ENCODE measurements at places on chromosomes 2 and 18. TPM values are rescaled to one million over a fixed set of nuclear protein-coding genes. Genes with fewer than 3 reads are reported as not detected.

The SLC4A3 gene
- 4.7 TPM for total RNA-seq

The TBR1 gene
- total RNA-seq = 0.26 TPM

The APLF gene
- total RNA-seq = 4.0 TPM

The PDK1 gene
- total RNA-seq = 26.5 TPM

The IGFBP2 gene
- total RNA-seq = 18.3 TPM

The RAMP1 gene
- 11.2 TPM for total RNA-seq

DNA sequence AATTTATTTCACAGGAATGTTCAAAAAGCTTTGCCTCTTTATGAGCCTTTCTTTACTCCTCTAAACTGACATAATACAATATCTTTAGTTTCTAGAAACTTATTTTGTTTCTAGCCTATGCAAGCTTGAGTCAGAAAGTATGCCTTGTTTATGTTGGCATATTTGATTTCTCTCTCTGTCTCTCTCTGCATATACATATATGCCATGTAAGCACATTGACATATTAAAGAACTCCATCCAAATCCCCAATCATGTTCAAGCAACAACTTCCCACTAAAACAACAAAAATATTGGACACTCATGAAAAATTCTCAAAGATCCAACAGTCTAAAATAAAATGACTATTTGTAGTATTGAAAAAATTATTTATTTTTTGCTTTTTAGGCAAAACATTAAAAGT, 1651.2 kb upstream of the ACVR2A start:
- H3K27ac ChIP-seq = no peak overlapping the region
- H3K27me3 ChIP-seq = no peaks in the 10 kb centered on the region
- DNase-seq = no peak
- H3K4me1 ChIP-seq = no peaks in the 10 kb centered on the region
- no peak overlapping the region for H3K4me3 ChIP-seq
- H3K36me3 ChIP-seq = no peaks in the 10 kb centered on the region

DNA sequence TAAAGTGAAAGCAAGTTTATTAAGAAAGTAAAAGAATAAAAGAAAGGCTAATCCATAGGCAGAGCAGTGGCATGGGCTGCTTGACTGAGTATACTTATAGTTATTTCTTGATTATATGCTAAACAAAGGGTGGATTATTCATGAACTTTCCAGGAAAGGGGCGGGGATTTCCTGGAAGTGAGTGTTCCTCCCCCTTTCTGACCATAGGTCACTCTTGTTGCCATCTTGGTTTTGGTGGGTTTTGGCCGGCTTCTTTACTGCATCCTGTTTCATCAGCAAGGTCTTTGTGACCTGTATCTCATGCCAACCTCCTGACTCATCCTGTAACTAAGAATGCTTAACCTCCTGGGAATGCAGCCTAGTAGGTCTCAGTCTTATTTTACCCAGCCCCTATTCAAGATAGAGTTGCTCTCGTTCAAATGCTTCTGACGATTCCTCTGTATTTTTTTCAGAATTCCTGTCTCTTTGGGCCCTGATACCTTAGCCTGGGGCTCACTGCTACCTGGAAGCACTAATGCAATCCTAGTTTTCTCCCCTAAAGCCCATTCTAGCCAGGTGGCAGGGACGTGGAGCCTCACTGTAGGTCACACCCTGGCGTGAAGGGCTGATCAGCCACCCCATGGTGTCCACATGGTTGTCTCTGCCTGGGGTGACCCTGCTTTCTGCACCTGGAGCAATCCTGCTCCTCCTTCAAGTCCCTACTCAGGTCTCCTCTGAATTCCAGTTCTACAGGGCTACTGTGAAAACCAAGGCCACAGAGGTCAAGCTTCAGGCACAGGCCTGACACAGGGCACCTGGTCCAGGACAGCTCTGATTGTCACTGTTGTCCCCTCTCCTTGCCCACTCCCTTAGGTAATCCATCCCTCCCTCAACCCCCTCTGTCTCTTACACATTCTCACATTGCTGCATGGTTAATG, 6.0 kb upstream of the SLC35F6 start:
- peaks cover 17% of the 10 kb centered on the region for H3K4me1 ChIP-seq
- DNase-seq = peak; percentile 98
- H3K27ac ChIP-seq = peak overlapping the region; percentile 90
- H3K4me3 ChIP-seq = no peak overlapping the region
- no peaks in the 10 kb centered on the region for H3K27me3 ChIP-seq

DNA sequence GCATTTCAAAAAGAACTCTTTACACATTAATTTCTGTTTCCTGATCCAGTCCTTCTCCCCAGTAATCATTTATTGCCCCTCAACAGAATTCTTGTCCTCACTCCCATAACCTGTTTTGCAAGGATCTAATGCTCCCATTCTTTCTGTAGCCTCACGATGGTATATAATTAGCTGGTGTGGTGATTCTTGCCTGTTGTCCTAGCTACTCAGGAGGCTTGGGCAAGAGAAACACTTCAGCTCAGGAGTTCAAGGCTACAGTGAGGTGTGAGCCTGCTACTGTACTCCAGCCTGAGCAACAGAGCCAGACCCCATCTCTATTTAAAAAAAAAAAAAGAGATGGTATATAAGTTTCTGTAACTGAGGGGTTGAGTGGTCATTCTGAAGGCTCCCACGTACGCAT, 7.7 kb upstream of the TRAPPC8 start:
- H3K4me1 ChIP-seq = peaks cover 5% of the 10 kb centered on the region
- no peak overlapping the region for H3K4me3 ChIP-seq
- peaks cover 4% of the 10 kb centered on the region for H3K36me3 ChIP-seq

DNA sequence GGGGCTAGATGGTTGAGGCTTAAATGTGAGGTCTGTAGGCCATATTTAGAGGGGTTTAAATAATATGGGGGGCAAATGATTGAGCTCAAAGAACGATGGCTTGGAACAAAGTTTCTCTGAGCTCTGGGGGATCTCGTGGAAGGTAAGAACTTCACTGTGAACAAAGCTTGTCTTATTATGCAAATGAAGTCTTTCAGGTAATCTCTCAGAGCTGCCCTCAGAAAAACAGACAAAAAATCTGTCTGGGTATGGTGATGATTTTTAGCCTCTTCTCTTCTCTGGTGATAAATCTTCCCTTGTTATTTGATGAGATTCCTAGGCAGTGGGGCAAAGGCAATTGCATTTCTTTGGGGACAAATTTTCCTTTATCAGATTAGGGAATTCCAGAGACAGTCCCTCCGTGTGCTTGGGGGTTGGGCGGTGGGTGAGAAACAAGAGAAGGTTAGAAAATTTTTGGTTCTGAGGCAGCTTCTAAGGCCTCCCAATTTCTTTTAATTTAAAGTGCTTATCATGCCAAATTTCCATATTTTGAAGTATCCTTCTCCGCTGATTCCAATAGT, 760.4 kb downstream of the TSN start:
- no peak overlapping the region for H3K27ac ChIP-seq
- DNase-seq = no peak
- H3K27me3 ChIP-seq = no peaks in the 10 kb centered on the region
- H3K4me3 ChIP-seq = no peak overlapping the region
- peaks cover 9% of the 10 kb centered on the region for H3K4me1 ChIP-seq

- H3K36me3 ChIP-seq = no peaks in the 10 kb centered on the region
- peak; percentile 45 for DNase-seq
- no peaks in the 10 kb centered on the region for H3K27me3 ChIP-seq
- H3K4me1 ChIP-seq = no peaks in the 10 kb centered on the region
- no peak overlapping the region for H3K4me3 ChIP-seq
- no peak overlapping the region for H3K27ac ChIP-seq
Measured at GRCh38 chr2:209577376-209578357, 153.8 kb downstream of the MAP2 start.

DNA sequence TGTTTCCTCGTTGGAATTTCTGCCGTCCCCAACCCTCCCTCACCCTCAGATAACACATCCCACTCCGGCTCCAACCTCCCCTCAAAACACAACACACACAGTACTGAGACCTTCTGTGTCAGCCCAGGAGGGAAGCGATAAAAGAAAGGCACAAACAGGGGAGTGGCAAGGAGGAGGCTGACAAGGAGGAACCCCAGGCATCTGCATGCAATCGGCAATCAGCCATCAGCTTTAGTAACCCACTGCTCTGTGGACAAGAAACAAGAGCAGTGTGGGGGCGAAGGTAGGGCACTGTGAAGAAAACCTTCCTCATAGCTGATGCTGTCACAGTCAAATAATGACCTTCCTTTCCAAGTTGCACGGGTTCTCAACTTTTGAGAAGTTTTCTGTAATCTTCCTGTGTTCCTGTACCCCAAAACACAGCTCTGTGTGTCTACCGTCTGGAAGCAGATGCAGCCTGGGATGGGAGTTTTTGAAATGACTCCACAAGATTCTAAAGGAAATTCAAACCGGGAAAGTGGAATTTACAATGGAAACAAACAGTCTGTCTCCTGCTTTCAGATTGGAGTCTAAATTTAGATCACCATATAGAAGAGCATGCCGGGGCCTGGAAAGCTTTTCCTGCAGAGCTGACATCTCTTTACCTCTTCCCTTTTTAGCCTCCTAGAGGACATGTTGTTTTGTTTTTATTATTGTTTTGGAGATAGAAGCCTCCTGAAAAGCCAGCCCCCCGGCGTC, 16.4 kb upstream of the LPIN2 start:
- no peaks in the 10 kb centered on the region for H3K4me1 ChIP-seq
- no peak for DNase-seq
- H3K4me3 ChIP-seq = no peak overlapping the region
- H3K27me3 ChIP-seq = no peaks in the 10 kb centered on the region

DNA sequence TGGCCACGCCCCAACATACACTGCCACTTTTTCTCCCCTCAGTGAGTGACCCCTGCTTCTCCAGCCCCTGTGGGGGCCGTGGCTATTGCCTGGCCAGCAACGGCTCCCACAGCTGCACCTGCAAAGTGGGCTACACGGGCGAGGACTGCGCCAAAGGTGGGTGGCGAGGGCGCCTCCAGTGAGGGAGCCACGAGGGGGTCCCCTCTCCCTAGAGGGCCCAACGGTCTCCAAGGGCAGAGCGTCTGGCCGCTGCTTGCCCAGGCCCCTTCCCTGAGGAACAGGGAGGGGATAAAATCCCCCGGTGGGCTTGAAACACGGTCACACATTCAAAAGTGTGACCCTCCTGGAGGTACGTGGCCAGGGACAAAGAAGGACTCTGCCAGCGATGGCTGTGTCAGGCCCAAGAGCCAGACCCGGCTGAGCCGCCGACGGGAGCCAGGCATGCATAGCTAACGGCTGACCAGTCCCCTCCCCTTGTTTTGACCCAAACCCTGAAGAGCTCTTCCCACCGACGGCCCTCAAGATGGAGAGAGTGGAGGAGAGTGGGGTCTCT, 37.2 kb downstream of the MTERF4 start:
- H3K27ac ChIP-seq = no peak overlapping the region
- H3K36me3 ChIP-seq = peaks cover 17% of the 10 kb centered on the region
- peaks cover 16% of the 10 kb centered on the region for H3K4me1 ChIP-seq
- no peak for DNase-seq
- no peak overlapping the region for H3K4me3 ChIP-seq
- no peaks in the 10 kb centered on the region for H3K27me3 ChIP-seq

DNA sequence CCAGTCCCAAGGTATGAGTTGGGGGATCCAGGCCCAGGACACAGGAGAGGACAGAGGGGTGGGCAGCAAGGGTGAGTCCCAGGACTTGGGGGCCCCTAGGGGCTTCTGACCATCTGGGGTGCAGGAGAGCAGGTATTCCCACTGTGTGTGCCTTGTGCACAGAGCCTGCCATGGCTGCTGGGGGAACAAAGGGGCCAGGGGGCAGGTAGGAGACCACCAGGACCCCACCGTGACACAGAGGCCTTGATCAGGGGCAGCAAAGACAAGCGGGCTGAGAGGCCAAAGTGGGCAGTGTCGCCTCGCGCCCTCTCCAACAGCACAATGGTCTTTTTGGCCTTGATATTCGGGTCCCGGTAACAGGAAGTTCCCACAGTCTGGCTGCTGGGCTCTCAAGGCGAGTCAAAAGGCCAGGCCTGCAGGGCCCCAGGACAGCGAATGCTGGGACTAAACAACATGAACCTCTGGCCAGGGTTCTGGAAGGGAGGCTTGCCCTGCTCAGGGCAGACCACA, 12.3 kb upstream of the GPR17 start:
- no peaks in the 10 kb centered on the region for H3K36me3 ChIP-seq
- no peak overlapping the region for H3K4me3 ChIP-seq
- peak overlapping the region; percentile 16 for H3K27ac ChIP-seq
- no peaks in the 10 kb centered on the region for H3K27me3 ChIP-seq
- DNase-seq = no peak

- no peak overlapping the region for H3K27ac ChIP-seq
- H3K27me3 ChIP-seq = peaks cover 16% of the 10 kb centered on the region
- DNase-seq = no peak
- H3K36me3 ChIP-seq = no peaks in the 10 kb centered on the region
- H3K4me1 ChIP-seq = no peaks in the 10 kb centered on the region
Measured at GRCh38 chr2:239724194-239724849, 300.8 kb downstream of the NDUFA10 start.

GRCh38 chr2:64859312-64860212, 129.6 kb upstream of the SLC1A4 start:
- DNase-seq = peak; percentile 96
- no peak overlapping the region for H3K27ac ChIP-seq
- no peaks in the 10 kb centered on the region for H3K36me3 ChIP-seq
- no peaks in the 10 kb centered on the region for H3K27me3 ChIP-seq
- no peak overlapping the region for H3K4me3 ChIP-seq

All from MCF 10A (cell line).